NCI-H526 treated with DMSO at 0.1 percent for 48 hours (cell line): ENCODE measurements at places on chromosomes 4 and X.
A peak's percentile ranks its signal among the peaks of the same experiment; 100 is the strongest.

GRCh38 chrX:643241-643595 is 12.6 kb downstream of the SHOX start:
- no peak for DNase-seq

DNA sequence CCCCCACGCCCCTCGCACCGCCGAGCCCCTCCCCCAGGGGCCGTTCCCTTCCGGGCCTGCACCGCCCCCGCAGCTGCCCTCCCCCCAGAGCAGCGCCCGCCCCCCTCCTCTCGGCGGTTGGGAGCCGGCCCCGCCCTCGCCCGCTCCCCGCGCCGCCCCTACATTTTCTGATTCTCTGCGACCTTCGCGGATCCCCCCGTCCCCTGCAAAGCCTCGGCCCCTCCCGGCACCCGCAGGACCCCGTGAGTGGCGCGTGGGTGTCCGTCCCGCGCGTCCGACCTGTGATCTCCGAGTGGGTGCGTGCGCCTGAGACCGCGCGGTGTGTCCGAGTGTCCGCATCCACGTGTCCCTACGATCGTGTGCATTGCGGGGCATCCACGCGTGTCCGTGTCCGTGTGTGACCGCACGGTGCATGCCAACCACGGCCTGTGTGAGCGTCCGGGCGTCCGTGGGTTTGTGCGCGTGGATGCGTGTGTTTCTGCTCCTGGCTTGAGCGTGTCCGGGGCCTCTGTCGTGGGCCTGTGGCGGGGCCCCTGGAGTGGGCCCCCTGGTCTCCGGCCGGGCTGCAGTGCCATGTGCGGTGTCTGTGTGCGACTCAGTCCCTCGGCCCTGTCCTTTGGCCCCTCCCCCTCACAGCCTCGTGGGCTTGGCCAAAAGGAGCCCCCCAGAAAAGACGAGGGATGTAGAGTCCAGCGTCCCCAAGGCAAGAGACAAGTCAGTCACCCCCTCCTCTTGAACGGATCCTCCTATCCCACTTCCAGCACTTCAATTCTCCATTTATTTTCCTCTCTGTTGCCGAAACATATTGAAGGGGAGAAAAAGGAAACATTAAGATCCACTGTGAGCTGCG is 8.8 kb upstream of the NKX1-1 start:
- no peak for DNase-seq

GRCh38 chr4:40990236-40990898 is 224.0 kb downstream of the APBB2 start:
- DNase-seq: no peak

DNA sequence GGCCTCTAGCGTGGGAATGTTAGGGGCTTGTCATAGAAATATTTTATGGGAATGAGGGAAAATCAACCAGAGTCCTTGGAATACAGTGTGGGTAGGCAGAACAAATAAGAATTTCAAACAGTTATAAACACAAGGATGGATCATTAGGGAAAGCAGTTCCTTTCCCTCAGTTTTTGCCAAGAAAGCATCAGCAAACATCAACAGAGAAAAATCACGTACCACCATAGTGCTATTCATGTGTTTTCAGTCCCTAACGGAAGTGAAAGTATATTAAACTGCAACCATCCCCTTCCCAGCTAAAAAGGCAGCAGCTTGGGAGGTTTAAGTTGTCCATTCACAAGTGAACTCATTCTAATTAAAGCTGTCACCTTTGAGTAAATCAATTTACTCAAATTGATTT is 334.4 kb upstream of the PCDH18 start:
- DNase-seq: no peak

- no peak for DNase-seq
Observed at GRCh38 chr4:105989485-105990242, 94.4 kb downstream of the NPNT start.

DNA sequence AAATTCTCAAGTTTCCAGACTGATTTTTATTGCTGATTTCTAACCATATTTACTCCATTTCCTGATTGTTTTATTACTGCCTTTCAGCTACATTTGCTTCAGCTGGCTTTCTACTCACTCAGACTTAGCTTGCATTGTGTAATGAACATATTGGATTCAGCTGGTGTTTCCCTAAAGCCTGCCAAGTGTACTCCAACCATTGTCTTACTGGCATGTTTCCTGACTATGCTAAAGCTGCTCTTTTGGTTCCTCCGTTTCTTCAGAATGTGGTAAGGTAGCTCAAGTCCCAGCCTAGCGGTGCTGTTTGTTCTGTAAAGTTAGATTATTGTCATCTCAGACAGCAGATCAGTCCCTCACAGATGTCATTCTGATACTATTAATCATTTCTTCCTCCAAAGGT is 53.1 kb upstream of the GLRA2 start:
- no peak for DNase-seq

GRCh38 chr4:6492861-6493657 is 20.6 kb upstream of the PPP2R2C start:
- no peak for DNase-seq

- no peak for DNase-seq
Observed at GRCh38 chr4:41142376-41143310, 71.7 kb downstream of the APBB2 start.

- no peak for DNase-seq
Observed at GRCh38 chr4:71253545-71253944, 85.3 kb upstream of the SLC4A4 start.

GRCh38 chr4:165512424-165512823 is 133.6 kb downstream of the CPE start:
- DNase-seq: no peak

DNA sequence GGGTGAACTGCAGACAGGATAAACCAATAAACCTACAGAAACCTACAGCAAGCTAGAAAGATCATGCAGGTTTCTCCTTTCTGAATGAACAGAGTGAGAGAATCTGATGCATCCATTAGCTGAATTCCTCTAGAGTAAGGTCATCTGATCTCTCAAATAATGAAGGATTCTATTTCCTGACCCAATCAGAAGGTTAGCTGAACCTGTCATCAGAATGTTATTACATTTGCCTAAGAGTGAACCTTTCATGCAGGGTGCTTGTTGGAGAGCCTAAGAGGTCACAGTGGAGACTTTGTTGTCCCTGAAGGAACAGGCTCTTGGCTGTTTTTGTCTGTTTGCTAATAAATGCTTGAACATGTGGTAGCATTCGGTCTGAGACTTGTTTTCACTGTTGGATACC is 24.0 kb downstream of the MEPE start:
- no peak for DNase-seq

- DNase-seq: no peak
Observed at GRCh38 chr4:184350964-184351363, 123.4 kb downstream of the IRF2 start.

DNA sequence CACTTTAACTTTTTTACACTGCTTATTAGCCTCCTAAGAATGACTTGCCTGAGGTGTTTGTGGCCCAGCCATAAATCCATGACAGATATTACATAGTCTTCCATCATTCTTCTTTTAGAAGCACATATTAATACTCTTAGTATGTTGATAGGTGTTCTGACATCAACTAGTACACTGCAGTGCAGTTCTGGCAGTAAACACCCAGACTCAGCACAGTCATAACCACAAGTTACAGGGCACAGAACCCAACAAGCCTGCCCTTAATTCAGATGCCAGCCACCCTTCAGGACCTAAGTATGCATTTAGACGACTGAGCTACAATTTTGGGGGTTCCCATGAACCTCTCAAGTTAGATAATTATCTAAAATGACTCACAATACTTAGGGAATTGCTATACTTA is 36.5 kb upstream of the GUCY1B1 start:
- no peak for DNase-seq

GRCh38 chrX:107894038-107894437 is 68.4 kb downstream of the MID2 start:
- no peak for DNase-seq

GRCh38 chrX:110222497-110223257 is 95.2 kb downstream of the AMMECR1 start:
- DNase-seq: no peak

DNA sequence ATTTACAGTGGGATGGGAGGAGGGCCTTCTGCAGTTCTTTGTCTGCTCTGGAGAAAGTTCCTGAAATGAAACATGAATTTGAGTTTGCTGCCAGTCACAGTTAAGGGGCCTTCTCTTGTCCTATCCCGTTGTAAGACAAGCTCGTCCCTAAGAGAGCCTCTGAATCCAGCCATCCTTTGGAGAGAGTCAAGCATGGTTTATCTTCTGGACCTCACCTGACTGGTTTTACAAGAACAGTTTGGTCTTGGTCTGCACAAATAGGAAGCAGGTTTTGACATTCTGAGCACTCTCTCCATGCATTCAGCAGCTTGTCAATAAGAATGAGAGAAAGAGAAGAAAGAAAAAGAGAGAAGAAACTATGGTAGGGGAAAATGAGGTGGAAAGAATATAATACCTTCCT is 20.4 kb upstream of the TENM3 start:
- DNase-seq: no peak

GRCh38 chr4:62454535-62454934 is 1254.4 kb downstream of the ADGRL3 start:
- DNase-seq: no peak

GRCh38 chr4:82601242-82602015 is 39.6 kb upstream of the TMEM150C start:
- no peak for DNase-seq

- peak; percentile 5 for DNase-seq
Observed at GRCh38 chr4:69025191-69025998, 70.9 kb upstream of the UGT2B7 start.

DNA sequence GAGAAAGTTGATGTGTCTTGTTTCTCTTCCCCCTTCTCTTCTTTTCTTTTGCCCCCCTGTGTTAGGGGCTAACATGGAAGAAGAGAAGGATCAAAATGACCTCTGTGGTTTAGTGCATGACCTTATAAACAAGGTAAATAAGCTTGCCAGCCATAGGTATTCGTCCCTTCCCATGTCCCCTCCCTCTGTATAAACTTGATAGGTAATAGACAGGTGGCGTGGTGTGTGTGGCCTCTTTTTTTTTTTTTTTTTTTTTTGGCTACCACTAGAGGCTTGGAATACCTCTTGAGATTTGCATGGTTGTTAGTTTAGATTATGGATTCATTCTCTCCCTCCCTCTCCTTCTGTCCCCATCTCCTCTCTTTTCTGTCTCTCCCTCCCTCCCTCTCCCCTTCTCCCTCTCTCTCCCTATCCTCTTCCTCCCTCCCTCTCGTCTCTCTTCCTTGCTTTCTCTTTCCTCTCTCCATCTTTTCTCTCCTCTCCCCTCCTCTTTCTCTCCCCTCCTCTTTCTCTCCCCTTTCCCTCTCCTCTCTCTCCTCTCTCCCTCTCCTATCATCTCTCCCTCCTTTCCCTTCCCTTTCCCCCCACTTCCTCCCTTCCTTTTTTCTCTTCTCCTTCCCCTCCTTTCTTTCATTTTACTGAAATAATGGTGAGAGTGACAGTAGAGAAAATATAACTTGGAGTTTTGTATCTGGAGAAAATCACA is 134.4 kb downstream of the AFF1 start:
- DNase-seq: peak; percentile 48

DNA sequence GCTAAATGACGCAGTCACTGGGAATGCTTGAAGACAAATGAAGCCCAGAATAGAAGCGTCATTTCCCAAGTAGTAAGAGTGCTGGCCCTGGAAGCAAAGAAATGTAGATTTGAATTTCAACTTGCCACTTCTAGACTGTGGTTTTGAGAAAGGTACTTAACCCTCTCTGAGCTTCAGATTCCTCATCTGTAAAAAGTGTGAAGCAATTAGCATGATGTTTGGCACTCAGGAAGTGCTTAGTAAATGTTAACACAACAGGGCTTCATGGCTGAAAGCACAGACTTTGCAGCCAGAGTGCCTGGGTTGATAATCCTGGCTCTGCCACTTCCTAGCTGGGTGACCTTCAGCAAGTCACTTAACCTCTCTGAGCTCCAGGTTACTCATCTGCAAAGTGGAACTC is 147.4 kb upstream of the RPS6KA3 start:
- DNase-seq: no peak

DNA sequence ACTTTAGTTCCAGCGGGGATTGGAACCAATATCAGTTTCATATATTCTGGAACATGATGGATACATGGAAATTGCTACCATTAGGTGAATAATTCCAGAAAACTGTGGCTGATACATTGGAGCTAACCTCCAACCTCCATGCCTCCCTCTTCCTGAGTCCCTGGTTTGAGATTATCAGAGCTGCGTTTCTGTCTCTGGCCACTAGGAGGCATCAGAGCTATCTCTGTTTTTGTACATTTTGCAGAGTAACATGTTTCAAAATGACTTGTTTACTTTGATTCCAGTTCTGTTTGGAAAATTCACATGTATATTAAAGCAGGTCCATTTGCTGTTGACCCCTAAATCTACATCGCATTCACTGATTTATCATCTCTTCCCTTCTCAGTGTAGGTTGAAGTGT is 2.4 kb upstream of the RAB40AL start:
- no peak for DNase-seq

DNA sequence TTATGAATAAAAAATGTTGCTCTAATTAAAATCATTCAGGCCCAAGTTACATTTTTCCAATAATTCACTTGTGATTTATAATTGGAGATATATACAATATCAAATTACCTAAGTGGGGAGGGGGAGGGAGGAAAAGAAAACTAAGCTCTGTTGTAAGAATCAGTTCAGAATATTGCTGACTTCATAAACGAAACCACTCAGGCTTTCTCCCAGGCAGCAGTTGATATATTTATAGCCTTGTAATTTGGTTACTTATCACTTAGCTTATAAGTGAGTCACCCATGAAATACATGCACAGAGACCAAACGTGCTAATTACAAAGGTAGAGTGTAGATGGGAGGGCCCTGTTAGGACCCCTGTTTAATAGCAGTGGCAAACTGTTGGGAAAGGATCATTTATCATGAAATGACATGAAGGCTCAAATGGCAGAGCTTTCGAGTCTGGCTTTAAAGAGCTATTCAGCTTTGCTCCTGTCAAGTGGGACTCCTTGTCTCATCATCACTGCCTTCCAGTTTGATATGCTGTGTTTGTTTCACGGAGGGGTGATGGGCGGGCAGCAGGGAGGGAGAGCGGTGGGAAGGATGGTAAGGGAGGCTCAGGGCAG is 105.6 kb upstream of the PGRMC2 start:
- peak; percentile 80 for DNase-seq

GRCh38 chr4:60790608-60791007 is 409.5 kb upstream of the ADGRL3 start:
- DNase-seq: no peak
